ENCODE measurements at places on chromosomes 3 and 15.
A peak's percentile ranks its signal among the peaks of the same experiment; 100 is the strongest.

DNA sequence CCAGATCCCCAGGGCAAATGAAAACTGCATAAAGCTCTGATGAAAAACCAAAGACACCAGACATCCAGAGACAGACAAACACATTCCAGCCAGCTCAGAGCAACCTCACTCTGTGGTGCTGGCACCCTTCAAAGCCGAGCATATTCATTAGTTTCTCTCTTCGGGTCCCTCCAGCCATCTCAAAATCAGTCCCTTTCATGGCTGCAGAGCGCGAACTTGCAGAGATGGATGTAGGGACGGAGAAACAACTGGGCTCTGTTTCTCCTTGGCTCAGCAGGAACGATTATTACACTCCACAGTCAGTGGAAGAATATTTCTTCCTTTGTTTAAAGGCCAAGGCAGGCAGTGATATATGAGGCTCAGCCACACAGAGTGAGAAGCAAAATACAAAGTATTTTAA, 50.4 kb upstream of the SYN2 start:
- DNase-seq: no peak

DNA sequence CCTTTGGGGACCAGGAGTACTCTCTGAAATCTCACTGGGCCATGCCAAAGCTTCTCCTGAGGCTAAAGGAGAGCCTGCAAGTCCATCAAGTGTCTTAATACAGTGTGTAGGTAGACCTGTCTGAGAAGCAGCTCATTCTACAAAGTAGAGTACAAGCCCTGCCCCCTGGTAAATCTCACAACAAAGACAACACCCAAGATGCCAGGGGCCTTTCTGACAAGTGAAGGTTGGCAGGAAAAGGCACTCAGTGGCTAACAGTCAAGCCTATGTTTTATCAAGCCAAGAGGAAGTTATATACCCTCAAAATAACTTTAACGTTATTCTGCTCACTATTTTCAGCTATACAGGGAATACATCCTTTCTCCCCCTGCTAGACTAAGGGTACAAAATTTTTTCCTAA, 58.3 kb downstream of the NMNAT3 start:
- no peak for DNase-seq

- DNase-seq: no peak
Measured at GRCh38 chr15:50112488-50113186, 6.4 kb downstream of the ATP8B4 start.

GRCh38 chr15:49902685-49903501, 216.1 kb downstream of the ATP8B4 start:
- no peak for DNase-seq

- DNase-seq: no peak
Measured at GRCh38 chr3:64438066-64438465, 212.8 kb upstream of the PRICKLE2 start.

- no peak for DNase-seq
Measured at GRCh38 chr15:70166506-70167087, 68.9 kb upstream of the TLE3 start.

GRCh38 chr3:99639579-99639978, 1.2 kb downstream of the COL8A1 start:
- DNase-seq: no peak

GRCh38 chr3:71417791-71418190, 165.7 kb downstream of the FOXP1 start:
- no peak for DNase-seq

GRCh38 chr3:24457719-24458118, 36.9 kb downstream of the THRB start:
- no peak for DNase-seq

DNA sequence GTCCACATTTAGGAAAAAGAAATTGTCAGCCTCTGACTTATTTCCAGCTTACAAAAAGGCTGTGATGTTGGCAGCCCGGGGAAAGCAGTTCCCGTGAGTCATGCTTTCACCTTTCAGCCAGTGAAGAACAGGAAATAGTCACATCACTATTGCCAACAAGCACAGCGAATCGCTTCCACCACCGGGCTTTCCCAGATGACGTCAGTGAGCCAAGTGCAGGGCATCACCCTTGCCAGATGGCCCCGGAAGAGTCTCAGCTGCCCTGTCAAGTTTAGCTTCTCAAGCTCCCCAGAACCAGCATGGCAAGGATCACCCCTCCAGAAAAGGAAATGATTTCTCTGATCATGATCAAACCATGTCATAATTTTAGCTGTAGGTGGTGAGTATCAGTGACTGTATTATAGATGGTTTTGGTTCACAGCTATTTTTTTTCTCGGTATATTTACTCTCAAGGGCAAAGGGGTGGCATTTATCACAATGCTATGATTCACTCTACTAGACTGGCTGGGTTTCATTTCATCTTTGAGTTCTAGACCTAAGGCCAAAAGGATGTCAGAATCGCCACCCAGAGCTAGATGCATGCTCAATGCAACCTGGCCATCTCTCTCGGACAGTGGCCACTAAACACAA, 32.9 kb downstream of the B3GNT5 start:
- DNase-seq: peak; percentile 62

GRCh38 chr15:68887819-68888218, 42.5 kb upstream of the SPESP1 start:
- no peak for DNase-seq

DNA sequence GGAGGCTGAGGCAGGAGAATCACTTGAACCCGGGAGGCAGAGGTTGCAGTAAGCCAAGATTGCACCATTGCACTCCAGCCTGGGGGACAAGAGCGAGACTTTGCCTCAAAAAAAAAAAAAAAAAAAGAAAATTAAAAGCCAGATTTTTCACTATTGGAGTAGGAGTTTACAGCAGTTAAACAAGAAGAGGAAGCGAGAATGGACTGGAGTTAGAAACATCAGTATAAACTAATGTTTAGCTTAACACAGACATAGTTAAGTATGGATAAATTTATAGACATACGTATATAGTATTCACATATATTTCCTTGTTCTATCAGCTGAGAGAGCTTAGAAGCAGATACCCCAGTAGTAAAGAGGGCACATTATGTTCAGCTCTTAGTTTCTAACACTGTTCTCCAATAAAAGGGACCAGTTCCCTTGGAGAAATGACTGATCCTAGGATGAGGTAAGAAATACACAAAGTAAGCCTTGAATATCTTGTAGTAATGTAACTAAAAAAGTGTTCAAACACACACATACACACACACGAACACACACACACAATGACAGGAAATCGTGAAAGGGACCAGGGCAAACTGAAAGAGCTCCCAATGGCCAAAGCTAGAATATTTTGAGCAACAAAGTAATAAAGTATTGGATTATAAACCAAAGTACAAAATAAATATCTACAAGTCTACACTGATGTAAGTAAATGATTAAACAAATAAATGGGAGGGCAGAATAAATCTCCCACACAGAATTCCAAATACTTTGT, 25.1 kb downstream of the PIK3CB start:
- DNase-seq: no peak

- peak; percentile 30 for DNase-seq
Measured at GRCh38 chr3:66038726-66039589, at the start of gene MAGI1. Gene MAGI1, minus strand, starts transcription at chr3:66038918. Its CDS starts 610 bp downstream, at chr3:66038308.

- no peak for DNase-seq
Measured at GRCh38 chr3:189071446-189071845, 100.3 kb upstream of the TPRG1 start.

GRCh38 chr3:14322001-14322400, 80.4 kb upstream of the SLC6A6 start:
- DNase-seq: no peak

DNA sequence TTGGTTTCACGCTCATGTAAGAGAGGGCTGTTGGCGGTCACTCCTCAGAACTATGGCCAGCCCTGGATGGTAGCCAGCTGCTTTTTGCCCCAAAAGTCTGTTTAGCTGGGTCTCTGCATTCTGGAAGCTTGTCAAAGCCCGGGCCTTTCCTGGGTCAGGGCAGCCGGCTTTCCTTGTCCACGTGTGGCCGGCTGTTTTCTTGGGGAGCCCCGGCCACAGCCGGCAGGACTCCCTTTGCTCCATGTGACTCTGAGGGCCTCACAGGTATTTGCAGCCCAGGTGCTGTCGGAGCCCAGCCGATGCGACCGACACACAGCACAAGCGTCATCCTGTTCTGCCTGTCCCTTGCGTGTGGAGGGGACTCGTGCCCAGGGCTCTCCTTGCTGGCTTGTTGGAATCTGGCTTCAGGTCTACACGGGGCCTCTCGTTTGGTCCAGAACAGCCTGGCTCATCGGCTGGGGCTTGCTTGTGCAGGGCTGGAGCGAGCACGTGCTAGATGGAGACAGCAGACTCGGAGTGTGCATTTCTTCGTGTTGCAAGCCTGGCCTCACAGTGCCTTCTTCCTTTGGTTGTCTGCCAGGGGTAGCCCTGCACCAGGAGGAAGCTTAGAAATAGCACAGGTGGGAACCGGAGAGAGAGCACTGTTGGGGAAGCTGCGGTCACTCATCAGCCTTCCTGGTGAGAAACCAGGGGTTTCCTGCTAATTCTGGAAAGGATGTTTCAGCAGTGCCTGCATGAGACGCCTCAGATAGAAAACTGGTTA, 51.5 kb downstream of the PGPEP1L start:
- DNase-seq: no peak

DNA sequence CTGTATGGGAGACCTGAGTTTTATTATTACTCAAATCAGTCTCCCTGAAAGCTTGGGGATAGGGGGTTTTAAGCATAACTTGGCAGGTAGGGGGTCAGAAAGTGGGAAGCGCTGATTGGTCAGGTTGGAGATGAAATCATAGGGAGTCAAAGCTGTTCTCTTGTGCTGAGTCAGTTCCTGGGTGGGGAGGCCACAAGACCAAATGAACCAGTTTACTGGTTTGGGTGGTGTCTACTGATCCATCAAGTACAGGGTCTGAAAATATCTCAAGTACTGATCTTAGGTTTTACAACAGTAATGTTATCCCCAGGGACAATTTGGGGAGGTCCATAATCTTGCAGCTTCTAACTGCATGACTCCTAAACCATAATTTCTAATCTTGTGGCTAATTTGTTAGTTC, 17.8 kb upstream of the IQCF6 start:
- DNase-seq: no peak

DNA sequence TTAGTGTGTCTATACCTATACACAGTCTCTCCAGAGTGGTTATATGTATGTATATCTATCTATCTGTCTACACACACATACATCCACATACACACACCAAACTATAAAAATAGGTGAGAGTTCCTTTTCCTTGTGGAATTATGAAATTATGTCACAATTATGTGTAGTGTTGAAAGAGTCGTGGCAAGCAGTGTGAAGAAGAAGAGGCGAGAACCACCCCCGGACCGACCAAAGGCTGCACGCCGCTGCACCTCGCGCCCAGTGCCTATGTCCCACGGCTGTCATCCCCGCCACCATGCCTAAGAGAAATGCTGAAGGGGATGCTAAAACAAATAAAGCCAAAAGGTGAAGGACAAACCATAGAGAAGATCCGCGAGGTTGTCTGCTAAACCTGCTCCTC, 95.0 kb upstream of the RAP2B start:
- DNase-seq: no peak

GRCh38 chr3:33597257-33597689, 120.8 kb downstream of the CLASP2 start:
- no peak for DNase-seq

DNA sequence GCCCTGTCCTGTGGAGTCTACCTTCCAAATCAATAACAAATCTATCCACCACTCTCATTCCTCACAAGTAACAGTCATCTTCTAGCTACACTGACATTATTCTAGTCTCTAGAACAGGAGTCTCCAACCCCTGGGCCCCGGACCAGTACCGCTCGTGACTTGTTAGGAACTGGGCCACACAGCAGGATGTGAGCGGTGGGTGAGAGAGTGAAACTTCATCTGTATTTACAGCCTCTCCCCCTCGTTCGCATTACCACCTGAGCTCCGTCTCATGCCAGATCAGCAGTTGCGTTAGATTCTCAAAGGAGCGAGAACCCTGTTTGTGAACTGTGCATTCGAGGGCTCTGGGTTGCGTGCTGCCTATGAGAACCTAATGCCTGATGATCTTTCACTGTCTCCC, 31.9 kb downstream of the ROBO2 start:
- DNase-seq: no peak

- DNase-seq: no peak
Measured at GRCh38 chr3:10505050-10505790, at the start of gene ATP2B2. Gene ATP2B2, minus strand, starts transcription at chr3:10505586. Its CDS starts 56,043 bp downstream, at chr3:10449543.

DNA sequence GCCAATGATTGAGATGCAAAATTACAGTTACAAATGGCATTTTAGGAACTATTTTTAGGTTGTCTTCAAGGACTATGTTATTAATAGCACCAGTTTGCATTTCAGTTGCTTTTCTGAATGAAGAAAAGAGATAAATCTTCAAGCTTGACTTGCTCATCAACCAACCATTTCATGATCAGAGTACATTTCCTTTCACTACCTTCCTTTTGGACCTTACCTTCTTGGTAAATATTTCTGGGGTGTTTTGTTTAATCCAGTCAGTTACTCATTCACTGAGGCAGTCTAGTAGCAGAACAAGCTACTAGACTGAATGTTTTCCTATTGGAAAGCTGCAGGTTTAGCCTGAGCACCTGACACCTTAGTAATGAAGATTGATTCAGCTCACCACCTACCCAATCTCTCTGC, 8.2 kb downstream of the SLC27A2 start:
- DNase-seq: no peak

- no peak for DNase-seq
Measured at GRCh38 chr3:156762631-156763185, 63.4 kb upstream of the LEKR1 start.

DNA sequence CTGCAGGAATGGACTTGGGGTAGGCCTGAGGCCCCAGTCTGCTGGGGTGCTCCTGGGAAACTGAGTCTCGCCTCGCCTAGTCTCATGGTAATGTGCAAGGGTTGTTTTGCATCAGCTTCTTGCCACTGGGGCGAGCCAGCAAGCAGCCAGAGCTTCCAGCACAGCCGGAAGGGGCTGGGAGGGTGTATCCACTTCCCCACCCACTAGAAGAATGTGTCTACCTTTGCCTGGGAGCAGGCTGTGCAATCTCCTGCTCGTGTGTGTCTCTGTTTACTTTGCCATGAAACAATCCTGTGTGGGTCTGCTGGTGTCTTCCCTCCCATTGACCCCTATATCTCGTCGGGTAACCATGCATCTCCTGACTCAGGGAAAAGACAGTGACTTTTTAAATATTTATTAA, 21.8 kb upstream of the ERICH6 start:
- no peak for DNase-seq

DNA sequence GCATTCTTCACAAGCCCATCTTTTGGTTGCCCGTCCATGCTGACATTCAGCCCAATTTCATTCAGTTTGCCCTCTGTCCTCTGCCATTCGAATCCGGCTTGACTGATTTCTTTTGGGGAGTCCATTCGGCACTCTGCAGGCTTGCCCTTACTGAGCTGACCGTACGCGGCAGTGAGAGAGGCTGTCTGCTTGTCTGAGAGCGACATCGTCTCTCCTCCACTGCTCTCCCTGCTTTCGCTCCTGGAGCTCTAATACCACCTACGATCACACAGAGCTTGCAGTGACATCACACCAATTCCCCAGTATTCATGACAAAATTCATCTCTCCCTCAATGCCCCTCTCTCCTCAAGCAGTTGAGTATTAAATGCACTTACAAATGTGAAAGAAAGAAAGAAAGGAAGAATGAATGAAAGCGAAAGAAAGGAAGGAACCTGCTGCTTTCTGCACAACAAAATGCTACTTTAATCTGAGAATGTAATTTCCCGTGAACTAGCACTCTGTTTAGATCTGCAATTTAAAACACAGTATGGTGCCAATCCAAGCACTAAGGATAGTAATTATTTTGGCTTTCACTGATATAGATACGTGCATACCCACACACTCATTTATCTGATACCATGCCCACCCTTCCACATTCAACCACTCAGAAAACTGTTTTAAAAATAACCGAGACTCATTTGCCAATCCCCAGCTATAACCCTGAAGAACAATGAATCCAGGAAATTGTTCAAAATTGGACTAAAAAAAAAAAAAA, 89.5 kb downstream of the DHX30 start:
- DNase-seq: no peak

Data from GM19239 (cell line).